Activated T-helper 17 cell treated with anti-CD3 and anti-CD28 coated beads, Interleukin-2, amount 50 U/mL, for 72 hours (primary cell): ENCODE measurements at places on chromosomes 7 and 10.

- no peak for ATAC-seq
Measured at GRCh38 chr10:116838143-116838725, 11.1 kb upstream of the ENO4 start.

GRCh38 chr10:84140036-84140379, 699 bp downstream of the GHITM start:
- no peak for ATAC-seq

DNA sequence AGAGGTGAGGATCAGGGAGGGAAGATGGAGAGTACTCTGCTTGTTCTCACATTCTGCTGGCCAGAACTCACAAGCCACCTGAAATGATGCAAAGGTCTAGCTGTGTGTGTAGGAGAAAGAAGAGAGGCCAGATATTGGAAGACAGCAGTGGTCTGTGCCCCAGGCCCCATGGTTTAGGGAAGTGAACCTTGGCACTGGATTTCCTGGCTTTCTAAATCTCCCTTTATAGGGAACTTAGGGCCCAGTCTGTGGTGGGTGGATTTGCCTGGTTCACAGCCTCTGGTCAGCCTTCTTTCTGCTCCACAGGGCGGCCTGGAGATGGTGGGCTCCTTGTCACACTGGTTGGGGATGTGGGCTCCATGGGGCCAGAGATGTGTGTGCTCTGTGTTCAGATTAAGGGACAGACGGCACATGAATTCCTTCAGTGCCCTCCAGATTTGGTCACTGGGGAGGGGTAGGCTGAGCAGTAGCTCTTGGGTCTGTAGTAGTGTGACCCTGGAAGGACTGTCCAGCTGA, 9.5 kb upstream of the SH2D4B start:
- no peak for ATAC-seq

GRCh38 chr7:101940830-101941229, 123.4 kb downstream of the CUX1 start:
- no peak for ATAC-seq

- peak; percentile 52 for ATAC-seq
Measured at GRCh38 chr10:9613338-9614075, 1404.2 kb upstream of the CELF2 start.

DNA sequence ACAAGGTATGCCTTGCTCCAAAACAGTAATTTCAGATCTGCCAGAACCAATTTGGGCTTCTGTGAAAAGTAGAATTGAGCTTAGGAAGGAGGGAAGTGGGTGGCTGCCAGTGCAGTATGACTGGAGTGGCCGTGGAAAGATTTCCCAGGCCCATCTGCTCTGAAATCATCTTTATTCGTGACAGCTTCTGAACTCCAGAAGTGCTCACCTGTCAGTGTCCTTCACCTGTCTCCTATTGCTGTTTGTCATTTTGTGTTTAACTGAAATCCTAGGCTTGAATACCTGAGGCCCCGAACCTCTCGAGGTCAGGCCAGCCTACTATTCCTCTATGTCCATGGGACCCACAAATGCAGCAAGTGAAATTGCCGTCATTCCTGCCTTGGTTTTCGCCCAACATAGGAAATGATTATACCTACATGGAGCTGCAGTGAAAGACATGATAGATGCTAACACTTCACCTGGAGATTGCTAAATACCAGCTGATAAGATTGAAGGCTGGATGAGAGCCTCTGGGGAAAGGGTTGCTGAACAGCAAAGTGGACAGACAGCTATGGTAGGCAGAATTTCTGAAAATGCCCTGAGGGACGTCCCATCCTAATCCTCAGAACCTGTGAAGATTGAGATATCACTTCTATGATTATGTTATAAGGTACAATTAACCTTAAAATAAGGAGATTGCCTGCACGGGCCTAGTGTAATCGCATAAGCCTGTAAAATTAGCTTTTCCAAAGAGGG, 82.1 kb downstream of the C1GALT1 start:
- no peak for ATAC-seq

DNA sequence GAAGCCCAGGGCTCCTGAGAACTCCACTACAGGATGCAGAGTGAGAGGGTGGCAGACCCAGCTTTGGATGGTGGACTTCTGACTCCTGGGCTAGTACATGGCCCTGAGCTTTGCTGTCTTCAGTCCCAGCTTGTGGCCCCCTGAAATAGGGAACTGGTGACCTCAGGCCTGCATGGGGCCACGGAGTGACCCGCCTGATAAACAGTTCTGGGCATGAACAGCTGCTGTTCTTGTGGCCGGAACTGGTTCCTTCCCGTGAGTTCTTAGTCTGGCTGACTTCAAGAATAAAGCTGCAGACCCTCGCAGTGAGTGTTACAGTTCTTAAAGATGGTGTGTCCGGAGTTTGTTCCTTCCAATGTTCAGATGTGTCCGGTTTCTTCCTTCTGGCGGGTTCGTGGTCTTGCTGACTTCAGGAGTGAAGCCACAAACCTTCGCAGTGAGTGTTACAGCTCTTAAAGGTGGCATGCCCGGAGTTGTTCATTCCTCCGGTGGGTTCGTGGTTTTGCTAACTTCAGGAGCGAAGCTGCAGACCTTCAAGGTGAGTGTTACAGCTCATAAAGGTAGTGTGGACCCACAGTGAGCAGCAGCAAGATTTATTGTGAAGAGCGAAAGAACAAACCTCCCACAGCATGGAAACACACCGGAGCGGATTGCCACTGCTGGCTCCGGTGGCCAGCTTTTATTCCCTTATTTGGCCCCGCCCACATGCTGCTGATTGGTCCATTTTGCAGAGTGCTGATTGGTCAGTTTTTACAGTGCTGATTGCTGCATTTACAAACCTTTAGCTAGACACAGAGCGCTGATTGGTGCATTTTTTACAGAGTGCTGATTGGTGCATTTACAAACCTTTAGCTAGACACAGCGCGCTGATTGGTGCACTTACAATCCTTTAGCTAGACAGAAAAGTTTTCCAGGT, 268.0 kb downstream of the ZEB1 start:
- ATAC-seq: no peak
